Astrocyte of the hippocampus (primary cell): ENCODE measurements at places on chromosomes 16 and 17.

DNA sequence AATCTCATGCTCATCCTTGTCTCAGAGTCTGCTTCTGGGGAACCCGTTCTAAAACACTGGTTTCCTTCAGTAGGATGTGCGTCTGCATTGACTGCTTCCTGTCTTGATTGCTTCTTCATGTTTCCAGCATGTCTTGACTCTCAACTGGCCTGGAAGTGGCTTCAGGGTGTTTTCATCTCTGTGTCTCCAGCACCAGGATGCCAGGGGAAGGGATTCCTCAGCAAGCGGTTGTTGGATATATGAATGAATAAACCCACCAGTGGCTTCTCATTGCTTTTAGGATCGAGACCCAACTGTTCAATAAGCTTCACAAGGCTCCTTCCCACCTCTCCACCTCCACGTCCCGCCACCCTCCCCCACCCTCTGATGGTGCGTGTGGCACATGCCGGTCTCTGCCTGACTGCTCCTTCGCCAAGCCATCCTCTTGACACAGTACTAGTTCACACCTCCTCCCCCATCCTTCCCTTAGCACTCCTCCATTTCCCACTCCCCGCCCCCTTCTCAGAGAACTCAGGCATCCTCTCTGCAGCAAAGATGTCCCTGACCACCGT, 14.1 kb upstream of the TNS4 start:
- no peak for DNase-seq

- no peak for DNase-seq
These were observed 6.0 kb downstream of the STAC2 start for GRCh38 chr17:39219647-39220154.

GRCh38 chr16:66186251-66186785, 180.2 kb upstream of the CDH5 start:
- no peak for DNase-seq

DNA sequence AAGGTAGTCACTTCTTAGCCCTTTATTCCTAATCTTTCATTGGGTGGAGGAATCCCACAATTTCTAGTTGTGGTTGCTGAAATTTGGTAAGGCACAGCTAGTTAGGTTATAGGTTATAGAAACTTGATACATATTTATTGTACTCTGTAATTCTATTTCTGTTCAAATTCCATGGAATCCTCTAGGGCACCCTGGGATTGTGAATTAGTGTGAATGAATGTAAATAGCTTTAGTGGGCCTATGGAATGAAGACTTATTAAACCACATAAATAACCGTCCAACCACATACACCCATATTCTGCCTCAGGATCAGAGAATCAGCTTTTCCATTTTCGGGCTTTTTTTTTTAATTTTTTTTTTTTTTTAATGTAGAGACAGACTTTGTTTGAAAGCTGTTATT, 9.2 kb downstream of the TANC2 start:
- DNase-seq, result no peak

DNA sequence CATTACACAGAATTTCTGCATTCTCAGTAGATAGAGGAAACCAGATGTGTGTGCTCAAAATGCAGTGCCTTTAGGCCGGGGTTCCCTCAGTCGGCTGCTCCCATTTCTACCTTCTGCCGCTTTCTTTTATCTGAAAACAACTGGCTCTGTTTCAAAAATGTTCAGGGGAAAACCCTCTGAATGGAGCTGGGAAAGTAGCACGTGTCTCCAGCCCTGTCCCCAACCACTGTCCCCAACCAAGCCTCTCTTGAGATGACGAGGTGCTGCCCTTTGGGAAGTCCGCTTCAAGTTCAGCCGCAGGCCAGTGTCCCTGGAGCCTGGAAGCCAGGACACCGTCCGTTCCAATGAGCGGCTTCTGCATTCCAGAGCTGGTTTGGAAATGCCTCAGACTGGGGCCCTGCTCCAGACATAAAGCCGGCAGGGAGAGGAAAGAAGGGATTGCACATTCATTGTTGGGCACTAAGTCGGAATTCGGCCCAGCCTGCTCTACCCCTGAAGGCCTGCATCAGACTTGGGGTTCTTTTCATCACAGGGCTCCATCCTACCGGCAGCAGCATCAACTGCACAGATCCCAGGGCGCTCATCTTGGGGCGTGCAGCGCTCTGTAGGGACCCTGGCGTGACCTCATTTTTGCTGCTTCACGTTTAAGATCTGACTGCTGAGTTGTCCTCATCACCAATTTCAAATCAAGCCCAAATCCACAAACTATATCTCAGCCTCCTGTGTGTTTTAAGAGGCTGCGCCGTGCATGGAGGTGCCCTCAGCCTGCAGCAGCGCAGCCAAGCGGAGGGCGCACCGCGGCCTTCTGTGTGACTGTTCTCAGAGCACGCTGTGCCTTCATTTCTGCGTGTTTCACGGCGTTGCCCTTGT, 111.3 kb downstream of the BANP start:
- peak; percentile 91 for DNase-seq

DNA sequence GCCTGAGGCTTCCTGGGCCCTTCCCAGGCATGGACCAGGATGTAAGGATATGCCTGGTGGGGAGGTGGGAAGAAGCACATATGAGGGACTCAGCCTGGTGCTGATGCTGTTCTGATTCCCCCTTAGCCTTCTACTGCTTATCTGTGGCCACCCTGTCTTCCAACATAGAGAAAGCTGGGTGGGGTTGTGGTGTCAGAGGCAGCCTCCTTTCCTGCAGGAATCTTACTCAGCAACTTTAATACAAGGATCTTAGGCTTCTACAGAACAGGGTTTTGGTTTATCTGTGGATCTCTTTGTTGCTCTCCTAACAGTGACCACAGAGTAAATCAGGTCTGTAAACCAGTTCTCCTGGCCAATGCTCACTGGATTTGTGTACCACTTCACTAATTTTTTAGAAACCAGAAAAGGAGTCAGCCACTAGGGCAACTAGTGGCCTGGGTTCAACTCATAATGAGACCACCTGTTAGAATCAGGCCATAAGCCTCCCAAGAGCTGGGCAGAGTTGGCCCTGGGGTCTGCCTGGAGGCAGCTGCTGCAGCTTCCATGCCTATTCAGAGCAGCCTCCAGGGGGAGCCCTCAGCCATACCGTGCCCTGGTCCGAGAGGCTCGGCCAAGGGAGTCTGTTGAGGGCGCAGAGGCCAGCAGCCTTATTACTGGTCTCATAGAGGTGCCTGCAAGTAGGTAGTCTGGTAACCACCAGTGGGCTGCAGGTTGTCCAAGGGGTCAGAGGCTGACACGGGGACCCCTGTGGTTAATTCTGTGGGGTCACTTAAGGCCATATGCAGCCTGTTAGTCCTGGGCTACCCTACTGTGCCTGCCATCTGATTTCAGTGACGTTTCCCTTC, 7.1 kb downstream of the HAS3 start:
- DNase-seq, result peak; percentile 60

- peak; percentile 67 for DNase-seq
These were observed 2.5 kb upstream of the STARD3 start for GRCh38 chr17:39634384-39634871.

GRCh38 chr16:75555707-75556430, at the start of gene TMEM231:
TSS of gene TMEM231 (minus strand) at chr16:75556252. CDS start at chr16:75556209, 43 bp downstream.
- peak; percentile 97 for DNase-seq
